ENCODE measurements at places on chromosomes 6 and 20.

- DNase-seq: peak; percentile 43
Measured at GRCh38 chr20:59663513-59664060, 59.2 kb downstream of the PHACTR3 start.

GRCh38 chr6:29892696-29893095 is 49.6 kb upstream of the HLA-A start:
- DNase-seq: no peak

GRCh38 chr20:58431134-58431533 is 42.1 kb downstream of the VAPB start:
- DNase-seq: no peak

GRCh38 chr20:47730744-47731143 is 54.5 kb downstream of the SULF2 start:
- DNase-seq: no peak

DNA sequence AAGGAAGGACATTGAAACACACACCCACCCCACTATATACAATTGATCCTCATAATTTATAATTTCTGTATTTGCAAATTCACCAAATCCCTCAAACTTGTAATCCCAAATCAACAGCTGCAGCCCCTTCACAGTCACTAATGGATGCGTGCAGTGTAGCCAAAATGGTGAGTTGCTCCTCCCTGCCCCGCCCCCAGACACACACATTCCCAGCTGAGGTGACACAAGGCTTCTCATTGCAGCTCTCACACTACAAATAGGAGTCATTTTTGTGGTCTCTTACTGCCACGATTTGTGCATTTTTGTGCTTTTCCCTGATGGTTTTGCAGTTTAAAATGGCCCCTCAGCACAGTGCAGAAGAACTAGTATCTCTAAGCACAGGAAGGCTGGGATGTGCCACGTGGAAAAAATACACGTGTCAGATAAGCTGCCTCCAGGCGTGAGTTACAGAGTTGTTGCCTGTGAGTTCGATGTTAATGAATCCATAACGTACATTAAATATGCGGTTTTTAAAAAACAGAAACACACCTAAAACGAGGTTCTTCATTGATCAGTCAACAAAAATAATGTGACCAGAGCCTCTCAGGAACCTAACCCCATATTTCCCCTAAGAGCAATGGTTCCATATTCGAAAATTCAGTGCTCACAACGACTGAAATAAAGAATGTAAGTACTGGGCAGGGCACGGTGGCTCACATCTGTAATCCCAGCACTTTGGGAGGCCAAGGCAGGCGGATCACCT is 8.2 kb downstream of the ATP9A start:
- DNase-seq: no peak

DNA sequence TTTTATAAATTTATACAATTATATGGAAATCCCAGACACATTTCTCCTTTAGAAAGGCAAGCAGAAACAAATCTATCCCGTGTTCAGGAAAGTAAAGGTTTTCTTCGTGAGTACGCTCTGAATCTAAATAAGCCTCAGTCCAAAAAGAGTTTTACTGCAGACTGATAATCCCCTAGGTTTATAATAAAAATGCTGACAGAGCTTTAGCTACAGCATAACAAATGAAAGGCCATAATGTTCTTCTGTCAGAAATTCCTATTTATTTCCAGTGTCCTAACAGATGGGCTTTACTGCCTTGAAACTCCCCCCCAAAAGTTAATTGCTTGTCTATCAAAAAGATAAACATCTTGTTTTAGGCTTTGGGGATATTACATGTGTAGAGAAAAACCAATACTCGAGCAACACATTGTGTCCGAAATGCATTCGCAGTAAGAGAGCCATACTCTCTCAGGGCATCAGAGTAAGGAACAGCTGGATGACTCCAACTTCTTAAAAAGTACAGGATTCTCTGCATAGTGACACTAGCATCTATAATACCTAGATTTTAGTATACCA is 109.0 kb downstream of the PRKN start:
- no peak for DNase-seq

DNA sequence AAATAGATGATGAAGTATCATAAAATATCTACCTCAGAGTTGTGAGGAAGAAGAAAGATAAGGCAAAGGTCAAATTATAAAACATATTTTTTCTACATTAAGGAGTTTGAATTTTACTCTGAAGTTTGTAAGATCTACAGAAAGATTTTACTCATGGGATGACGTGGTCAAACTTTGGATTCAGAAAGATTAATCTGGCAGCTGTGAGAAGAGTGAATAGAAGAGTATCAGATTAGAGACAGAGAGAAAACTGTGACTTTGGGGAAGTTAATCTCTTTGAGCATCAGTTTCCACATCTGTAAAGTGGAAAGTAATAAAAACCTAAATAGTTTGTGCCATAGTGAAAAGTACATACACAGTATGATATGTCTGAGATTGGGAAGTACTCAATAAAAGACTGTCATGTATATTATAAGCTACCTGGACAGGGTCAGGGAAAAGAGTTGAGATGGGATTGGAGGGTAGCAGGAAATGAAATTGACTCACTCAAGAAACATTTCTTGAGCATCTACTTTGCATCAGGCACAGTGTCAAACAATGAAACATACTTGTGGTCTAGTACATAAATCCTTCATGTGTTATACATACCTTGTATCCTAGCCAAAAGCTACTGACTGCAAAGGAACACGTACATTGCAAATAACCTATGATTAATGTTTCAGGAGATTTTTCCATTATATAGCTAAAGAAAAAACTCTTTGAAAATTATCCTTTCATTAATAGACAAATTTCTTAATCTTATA is 222.1 kb downstream of the TMEM200A start:
- DNase-seq: no peak

DNA sequence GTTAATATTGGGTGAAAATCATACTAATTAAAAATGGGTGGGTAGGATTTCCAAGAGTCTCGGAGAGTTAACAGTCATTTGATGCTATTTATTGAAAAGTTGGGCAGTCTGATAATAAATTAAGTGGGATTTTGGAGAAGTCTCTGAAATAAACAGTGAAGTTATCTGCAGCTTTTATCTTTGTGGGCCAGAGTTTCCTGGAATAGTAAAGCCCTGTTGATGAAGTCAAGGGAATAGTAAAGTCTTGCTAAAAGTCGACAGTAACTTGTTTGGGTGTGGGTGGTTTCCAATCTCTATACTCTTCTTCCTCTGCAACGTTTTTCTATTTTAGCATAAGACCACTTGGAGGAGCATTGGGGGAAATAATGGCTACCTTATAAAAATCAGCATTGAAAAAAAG is 493.6 kb downstream of the EPM2A start:
- DNase-seq: no peak
